ENCODE measurements at places on chromosomes 16 and 17.
A peak's percentile ranks its signal among the peaks of the same experiment; 100 is the strongest.

DNA sequence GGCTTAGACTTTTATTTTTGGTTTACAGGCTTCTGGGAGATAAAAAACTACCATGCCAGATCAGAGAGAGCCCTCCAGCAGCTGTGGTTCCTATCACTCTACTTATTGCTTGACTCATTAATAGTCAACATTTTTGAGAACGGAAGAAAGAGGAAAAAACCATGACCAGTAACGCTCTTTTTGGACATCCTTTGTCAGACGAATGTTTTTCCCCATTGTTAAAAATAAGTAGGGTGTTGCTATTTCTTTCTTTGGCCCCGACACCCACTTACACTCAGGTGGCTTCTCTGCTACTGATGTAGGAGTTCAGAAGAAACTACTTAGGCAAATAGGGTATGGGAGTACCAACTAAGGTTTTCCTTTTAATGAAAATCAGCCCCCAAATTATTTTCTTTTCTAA, 27.5 kb downstream of the TVP23A start:
- no peak for DNase-seq

GRCh38 chr17:35103271-35103670, 16.4 kb downstream of the RAD51D start:
- no peak for DNase-seq

DNA sequence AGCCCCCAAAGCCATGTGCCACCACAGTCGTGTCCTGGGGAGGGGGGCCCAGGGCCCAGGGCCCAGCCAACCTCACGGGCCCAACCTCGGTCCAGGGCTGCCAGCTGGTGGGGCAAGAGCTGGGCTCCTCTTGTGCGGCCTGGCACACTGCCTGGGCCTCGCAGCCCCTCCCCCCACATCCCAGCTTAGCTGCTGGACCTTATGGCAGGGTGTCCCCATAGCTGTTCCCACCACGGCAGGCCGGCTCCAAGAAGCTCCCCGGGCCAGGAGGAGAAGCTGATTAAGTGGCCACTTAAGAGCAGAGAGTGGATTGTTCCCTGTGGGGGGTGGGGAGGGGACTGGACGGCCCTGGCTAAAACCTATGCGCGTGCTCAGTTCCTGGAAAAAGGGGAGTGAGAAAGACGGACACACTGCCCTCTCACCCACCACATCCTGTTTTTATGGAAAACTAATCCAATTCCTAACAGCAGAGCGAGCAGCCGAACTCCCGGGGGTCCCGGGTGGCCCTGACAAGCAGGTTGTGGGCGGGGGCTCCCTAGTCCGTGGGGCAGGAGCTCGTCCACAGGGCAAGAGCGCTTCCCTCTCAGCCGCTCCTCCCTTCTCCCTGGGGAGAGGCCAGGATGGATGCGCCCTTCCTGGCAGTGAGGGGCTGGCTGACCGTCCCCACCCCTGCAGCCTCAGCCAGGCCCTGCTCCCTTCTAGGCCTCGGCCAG, 16.8 kb downstream of the PIEZO1 start:
- DNase-seq: no peak

- DNase-seq: no peak
These were observed 21.6 kb upstream of the QRICH2 start for GRCh38 chr17:76329664-76330063.

GRCh38 chr16:11833951-11834695, 17.2 kb downstream of the RSL1D1 start:
- DNase-seq: no peak

GRCh38 chr16:24491731-24492130, 47.6 kb upstream of the RBBP6 start:
- DNase-seq: no peak

DNA sequence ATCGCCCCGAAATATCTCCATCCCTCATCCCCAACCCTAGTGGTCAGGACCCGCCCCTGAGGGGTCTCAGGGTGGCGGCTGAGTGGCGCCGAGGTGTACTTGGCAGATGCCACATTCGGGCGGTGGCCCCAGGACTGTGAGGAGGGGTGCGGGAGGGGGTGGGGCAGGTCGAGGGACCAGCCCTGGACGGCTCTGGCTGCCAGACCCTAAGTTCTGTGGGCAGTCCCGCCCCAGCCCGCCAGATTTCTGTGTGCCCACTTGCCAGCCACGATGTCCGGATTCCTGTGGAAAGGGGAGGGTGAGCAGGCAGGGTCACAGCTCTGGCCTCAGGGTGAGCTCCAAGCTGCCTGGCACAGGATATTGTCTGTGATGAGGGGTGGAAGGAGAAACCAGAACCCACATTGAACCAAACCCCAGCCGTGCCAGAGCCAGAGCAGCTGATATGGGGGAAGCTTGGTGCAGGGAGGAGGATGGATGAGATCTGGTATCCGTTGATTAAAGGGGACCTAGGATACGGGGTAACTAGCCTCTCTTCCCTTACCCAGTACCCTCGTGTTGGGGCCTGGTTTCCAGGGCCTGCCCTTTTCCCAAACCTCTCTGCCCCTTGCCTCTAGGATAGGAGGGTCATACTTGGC, 1.1 kb upstream of the CHAD start:
- no peak for DNase-seq

DNA sequence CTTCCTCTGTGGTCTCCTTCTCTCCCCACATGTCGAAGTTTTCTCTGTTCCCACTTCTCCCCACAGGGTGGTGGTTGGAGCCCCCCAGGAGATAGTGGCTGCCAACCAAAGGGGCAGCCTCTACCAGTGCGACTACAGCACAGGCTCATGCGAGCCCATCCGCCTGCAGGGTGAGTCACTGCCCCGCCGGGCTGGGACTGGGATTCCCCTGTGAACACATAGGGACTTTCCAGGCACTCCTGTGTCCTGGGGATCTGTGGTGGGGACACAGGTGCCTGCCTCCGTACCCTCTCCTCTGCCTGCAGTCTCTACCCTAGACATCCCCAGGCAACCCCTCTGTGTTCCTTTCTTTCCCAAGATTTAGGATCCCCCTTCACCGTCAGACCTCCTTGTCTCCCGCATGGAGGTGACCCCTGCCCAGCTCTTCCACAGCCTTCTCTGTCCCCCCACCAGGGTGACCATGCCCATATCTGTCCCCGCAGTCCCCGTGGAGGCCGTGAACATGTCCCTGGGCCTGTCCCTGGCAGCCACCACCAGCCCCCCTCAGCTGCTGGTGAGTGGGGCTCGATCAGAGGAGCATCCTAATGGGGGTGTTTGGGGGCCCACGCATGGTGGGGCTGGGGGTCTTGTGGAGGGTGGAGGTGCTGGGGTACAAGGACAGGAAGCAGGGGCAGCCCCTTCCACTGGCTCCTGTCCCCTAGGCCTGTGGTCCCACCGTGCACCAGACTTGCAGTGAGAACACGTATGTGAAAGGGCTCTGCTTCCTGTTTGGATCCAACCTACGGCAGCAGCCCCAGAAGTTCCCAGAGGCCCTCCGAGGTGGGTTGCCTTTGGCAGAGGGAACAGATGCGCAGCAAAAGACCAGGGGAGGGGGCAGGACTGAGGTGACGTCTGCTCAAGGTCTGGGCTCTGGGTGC, 5.8 kb downstream of the ITGAM start:
- DNase-seq: peak; percentile 65

DNA sequence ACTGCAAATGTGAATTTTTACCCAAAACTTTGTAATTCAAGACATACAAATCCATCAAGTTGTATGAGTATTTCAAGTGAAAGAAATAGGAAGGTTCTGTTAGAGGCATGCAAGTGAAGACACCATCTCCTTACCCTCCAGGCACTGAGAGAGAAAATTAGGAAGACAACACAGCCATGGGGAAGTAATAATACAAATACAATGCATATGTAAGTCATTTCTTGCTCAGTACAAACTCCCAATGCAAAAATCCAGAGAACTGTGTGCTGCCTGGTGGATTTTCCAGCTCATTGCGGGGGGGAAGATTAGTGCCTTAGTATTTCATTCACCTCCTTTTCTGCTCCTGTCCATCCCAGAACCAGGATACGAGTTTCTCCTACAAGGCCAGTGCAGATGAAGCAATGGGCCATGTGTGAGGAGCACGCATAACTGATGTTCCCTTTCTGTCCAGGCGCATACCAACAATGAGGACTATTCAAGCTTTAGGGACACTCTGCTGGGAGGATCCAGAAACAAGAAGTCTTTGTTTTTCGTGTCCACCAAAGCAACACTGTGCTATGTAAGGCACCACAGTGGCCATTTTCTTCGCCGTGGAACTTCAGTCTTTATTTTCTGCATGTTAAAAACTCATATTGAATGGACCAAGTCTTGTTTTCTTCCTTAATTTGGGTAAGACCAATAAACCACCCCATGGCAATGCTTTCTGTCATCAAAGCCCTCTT, 143.7 kb upstream of the RCVRN start:
- no peak for DNase-seq

DNA sequence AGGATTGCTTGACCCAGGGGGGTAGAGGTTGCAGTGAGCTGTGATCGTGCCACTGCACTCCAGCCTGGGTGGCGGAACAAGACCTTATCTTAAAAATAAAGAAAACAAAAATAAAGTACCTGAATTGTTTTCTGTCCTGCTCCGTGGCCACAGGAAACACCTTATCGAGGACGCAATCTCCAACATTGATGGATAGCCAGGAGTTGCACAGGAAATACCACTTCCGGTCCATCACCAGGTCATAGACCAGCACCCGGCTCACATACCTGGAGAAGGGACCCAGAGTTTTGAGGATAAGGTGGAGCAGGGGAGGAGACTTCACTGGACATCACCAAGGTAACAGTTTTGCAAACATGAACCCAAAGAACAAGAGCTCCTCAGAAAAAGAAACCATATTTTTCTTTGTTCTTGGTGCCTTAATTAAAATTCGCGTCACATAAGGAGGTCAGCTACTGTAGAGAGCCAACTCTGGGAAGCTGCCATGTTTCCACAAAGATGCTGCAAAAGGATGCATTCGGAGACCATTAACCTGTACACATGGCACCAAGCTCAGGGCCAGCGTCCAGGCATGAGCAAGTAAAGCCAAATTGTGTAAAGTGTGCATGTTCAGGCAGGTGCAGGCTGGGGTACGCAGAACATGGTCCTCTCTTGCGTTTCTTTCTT, 55.6 kb upstream of the GCSH start:
- DNase-seq: no peak

- DNase-seq: no peak
These were observed 48.4 kb downstream of the AKAP1 start for GRCh38 chr17:57133486-57133885.

DNA sequence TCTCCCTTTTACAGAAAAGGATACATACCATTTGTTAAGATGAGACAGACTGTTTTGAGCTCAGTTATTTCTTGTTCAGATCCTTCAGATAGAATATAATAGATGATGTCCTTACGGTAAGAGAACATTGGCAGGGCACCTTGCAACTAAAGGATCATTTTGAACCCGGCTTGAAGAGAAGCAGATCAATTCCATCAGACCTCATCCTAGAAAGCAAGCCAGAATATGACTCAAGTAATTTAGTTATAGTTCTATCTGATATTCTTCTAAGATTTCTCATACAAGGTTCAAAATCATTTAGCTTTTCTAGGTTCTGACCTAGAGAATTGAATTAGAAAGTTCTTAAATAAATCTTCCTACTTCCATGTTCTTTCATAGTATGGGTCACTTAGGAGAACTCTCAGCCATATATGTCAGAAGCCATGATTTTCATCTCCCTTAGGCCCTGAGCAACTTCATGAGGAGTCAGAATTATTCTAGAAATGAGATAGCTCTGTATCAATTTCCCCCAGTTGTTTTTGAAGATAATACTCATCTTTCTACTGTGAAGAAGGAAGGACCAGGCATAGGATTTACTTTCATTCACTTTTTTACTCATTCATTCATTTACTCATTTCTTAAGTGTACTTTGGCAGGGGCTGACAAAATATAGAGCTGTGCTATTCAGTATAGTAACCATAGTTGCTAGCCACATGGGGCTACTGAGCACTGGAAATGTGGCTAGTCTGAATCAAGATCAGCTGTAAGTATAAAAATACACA, 2.5 kb upstream of the CMTM1 start:
- DNase-seq: no peak

DNA sequence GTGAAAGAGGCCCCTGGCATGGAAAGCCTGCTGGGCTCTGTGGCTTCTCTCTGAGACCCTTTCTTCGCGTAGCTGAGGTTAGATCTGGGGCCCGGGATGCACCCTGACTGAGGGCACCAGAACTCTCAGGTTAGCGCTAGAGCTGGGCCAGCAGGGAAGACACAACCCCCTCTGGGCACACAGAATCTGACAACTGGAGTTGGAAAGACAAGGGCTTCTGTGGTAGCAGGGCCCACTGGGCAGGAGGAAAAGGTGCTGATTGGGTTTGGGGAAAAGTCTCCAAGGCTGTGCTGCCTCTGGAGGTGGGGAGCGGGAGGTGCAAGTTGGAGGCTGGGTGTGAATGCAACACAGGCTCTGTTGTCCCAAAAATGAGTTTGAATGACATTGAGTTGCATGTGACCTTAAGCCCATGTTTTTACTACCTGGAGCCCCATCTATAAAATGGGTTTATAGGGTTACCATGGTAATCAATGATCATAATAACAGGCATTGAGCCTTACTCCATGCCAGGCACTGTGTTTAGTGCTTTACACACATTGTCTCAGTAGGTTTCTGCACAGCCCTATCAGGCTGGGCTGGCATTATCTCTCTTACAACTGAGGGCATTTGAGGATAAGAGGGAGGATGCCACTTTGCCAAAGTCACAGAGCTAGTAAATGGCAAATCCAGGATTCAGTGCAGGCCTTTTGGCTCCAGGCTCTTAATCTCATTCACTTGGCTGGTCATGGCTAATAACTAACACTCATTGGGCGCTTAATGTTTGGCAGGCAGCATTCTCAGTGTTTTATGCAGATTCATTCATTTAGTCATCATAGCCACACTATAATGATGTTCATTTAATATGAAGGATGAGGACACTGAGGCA, 9.5 kb upstream of the IGFBP4 start:
- no peak for DNase-seq

GRCh38 chr17:38918916-38919315, 6.5 kb upstream of the LASP1NB start:
- no peak for DNase-seq

DNA sequence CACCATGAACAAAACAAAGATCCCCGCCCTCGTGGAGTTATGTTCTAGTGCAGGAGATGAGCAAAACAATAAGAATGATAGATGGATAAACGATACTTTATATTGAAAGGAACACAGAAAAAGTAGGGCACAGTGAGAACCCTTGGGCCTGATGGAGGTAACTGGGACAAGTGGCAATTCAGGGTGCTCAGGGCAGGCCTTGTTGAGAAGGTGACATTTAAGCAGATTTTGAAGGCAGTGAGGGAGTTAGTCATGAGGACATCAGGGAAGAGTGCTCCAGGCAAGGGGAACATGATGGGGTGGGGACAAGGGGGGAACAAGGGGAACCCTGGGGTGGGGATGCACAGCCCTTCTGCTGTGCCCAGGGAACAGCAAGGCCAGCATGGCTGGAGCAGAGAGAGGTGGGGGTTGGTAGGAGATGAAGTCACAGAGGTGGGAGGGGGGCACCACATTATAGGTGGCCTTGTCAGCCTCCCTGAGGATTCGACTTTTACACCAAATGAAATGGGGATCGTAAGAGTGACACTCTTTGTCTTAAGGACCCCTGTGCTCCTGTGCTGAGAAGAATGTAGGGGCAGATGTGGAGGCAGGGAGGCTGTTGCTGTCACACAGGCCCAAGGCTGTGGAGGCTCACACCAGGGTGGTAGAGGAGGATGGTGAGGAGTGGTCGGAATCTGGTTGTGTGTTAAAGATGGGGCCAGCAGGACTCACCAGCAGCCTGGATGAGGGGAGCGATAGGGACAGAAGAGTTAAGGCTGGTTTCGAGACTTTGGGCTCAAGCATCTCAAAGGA, 9.2 kb upstream of the PRM1 start:
- no peak for DNase-seq
